ENCODE measurements at places on chromosomes 1 and 21. TPM values are rescaled to one million over a fixed set of nuclear protein-coding genes. Genes with fewer than 3 reads are reported as not detected.

The CD55 gene
- total RNA-seq = 2.9 TPM

The KRTAP11-1 gene
- not detected for total RNA-seq

The ANGPTL1 gene
- total RNA-seq = 2.0 TPM

The RXFP4 gene
- total RNA-seq = not detected

The VWA5B1 gene
- under 0.01 TPM for total RNA-seq

The PIK3R3 gene
- 33.4 TPM for total RNA-seq

The ATP6V1G3 gene
- total RNA-seq = not detected

The MIXL1 gene
- total RNA-seq = not detected

The G0S2 gene
- total RNA-seq = 1.6 TPM

The TTC24 gene
- not detected for total RNA-seq

DNA sequence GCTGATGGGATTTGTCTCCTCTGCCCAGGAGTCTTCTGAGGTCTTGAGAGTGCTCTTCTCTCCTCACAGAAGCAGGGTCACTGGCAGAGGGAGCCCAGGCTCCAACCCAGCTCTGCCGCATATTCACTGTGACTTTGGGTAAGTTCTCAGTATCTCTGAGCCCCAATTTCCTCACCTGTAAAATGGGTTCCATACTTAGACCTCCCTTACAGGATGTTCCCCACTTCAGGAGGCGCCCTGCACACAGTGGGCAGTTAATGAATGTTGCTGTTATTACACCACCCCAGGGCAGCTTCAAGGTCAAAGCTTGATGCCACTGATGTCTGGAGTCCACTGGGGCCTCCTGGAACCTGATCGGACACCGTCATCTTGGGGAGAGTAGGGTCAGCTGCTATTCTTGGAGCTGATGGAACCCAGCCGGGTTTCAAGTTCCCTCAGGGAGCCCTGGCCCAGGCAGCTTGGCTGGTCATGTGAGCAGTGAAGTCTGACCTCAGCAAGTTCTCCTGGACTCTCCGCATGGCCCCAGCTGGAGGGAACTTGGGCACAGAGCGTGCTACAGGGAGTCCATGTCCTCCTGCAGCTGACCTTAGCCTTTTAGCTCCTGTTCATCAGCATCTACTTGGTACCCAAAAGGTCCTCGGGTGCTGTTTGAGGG, 21.8 kb downstream of the COA7 start:
- DNase-seq = no peak

- DNase-seq = no peak
These were observed 24.4 kb downstream of the MCOLN2 start for GRCh38 chr1:84972377-84972987.

- DNase-seq = no peak
These were observed 811 bp upstream of the S100A3 start for GRCh38 chr1:153549741-153550397.

DNA sequence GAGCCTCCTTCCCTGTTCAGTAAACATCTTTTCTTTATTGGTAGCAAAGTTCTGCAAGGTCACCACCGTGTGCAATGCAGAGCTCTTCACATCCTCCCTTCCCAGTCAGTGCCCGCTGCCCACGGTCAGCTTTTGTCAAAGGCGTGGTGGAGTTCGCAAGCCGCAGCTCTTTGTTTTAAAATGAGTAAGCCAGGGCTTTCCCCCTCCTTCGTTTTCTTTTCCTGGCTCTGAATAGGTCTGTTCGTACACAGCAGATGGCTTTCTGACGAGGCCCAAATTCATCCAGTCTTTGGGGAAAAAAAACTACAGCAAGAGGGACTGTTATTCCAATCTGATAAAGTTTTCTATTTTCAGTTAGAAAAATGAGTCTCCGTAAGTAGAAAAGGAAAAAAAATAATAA, 153.2 kb downstream of the LRIG2 start:
- no peak for DNase-seq

DNA sequence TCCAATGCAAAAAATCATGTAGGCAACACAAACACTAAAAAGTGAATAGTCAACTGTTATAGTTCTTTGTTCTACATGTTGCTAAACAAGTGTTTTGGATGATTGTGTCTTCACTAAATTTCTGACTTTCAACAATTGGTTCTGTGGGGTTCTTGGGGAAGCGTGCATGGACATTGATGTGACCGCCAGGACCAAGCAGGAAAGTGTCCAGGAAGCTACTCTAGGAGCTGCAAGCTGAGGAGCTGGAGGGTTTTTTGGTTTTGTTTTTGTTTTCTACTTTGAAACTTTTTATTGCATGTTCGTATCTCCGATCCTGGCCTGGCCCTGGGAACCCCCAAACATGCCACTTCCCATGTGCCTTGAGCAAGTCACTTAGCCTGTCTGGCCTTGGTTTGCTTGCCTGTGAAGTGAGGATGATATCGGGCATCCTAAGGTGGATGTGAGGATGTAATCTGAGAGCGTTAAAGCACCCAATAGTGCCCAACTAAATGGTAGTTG, 8.0 kb downstream of the TMPRSS3 start:
- DNase-seq = no peak

DNA sequence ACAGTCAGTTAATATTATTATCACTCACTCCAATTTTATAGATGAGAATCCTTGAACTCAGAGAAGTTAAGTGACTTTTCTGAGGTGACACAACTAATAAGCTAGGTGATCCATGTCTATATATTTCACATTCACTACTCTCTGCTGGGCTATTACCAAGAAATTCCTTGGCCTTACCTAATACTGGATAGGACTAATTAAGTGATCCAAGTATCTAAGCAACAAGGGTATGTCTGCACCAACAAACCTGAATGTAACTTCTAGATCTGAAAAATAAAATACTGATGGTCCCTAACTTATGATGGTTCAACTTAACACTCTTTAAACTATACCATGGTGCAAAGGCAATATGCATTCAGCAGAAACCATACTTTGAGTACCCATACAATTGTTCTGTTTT, 14.8 kb upstream of the CASQ2 start:
- DNase-seq = no peak

GRCh38 chr1:54782588-54782987, 18.3 kb upstream of the PARS2 start:
- no peak for DNase-seq

DNA sequence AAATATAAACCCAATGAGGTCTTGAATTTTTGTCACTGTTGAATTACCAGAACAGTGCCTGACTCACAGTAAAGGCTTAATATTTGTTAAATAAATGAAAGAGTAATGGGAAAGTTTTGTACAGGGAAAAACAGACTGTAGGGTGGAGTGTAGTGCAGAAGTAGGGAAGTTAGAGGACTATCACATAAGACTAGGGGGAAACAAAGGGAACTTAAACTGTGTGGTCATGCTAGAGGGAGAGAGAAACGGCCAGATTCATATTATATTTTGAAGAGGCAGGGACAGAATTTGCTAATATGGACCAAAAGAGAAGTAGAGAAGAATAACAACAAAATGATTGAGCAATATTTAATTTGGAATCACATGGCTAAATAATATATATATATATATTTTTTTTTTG, 14.8 kb downstream of the CTSK start:
- DNase-seq = no peak

- DNase-seq = no peak
These were observed 3.5 kb upstream of the CLEC20A start for GRCh38 chr1:178500091-178500770.

GRCh38 chr1:30187413-30188023, 535.9 kb downstream of the MATN1 start:
- no peak for DNase-seq

DNA sequence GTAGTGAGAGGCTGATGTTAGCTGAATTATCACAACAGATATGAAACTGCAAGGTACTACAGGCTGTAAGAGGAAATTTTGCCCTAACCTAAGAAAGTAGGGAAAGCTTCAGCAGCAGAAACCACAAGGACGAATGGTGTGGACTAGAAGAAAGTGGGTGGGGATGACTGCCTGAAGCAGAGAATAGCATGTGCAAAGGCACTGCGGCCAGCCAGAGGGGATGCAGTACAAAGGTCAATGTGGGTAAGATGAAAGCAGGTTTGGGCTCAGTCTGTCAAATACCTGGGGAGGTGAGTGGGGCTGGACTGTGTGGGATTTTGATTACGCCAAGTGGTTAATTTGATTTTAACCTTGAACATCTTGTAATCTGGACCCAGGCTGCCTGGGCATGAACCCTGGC, 199.3 kb upstream of the GALNT2 start:
- DNase-seq = no peak

GRCh38 chr21:21688889-21689288, 690.7 kb downstream of the NCAM2 start:
- no peak for DNase-seq

DNA sequence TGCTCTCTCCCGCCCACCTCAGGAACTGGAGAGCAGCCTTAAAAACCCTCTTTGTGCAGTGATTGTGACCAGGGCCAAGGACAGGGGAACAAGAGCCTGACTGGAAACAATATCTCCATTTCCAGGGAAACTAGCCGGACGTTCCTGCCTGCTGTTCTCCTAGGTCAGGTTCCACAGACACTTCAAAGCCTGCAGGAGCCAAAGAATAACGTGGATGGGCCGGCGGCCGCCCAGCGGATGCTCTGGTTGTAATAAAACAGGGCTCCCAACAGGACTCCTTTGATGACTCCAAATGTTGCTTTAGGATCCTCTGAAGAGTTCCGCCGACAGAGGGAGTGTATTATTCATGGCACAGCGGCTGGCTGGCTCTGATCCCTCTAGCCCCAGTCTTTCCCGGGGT, 162.2 kb downstream of the PLXNA2 start:
- DNase-seq = no peak

DNA sequence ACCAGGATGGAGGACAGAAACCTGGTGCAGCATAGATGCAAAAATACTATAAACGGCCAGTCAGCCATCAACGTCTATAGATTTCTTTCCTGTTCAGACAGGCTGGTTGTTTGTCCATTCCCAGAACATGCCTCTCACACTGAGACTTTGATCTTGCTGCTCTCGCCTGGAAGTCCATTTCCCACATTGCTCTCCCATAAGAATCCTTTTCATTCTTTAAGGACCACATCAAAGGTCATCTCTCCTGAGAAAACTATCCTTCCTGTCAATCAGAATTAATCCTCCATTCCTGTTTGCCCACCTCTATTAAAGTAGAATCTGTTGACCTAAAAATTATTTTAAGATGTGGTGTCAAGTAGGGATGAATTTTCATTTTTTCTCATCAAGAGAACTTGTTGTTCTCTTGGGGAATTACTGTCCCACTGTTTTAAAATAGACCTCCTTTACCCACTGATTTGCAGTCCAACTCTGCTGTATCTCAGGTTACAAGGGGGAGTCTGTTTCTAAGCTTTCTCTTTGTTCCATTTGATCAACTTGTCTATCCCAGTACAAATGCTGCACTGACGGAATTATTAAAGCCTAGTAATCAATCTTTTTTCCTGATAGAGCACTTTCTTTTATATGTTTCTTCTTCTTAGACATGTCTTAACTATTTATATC, 172.7 kb downstream of the PATJ start:
- DNase-seq = no peak

DNA sequence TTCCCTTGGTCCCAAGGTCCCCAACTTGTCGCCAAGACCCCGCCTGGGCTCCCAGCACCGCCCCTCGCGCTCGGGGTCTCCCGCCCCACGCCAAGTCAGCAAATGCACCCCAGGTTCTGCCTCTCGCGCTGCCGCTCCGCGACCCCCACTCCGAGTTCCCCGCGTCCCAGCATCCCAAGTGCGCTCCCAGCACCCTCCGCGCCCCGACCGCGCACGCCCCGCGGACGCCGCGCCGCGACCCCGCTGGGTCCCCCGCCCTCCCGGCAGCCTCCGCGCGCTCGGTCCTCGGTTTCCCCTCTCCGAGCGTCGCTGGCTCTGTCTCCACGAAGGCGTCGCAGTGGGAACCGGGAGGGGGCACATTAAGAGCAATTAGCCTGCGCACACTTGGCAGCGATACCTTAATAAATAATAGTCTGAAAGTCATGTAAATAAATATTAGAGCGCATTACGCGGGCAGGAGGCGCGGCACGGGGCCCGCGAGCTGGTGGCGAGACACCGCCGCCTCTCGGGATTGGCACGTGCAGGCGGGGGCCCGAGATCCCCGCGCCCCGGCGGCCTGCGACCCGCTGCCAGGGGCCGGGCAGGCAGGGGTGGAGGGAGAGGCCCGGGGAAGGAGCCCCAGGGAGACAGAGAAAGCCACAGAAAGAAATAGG, 75.9 kb downstream of the VWA5B1 start:
- peak; percentile 46 for DNase-seq

DNA sequence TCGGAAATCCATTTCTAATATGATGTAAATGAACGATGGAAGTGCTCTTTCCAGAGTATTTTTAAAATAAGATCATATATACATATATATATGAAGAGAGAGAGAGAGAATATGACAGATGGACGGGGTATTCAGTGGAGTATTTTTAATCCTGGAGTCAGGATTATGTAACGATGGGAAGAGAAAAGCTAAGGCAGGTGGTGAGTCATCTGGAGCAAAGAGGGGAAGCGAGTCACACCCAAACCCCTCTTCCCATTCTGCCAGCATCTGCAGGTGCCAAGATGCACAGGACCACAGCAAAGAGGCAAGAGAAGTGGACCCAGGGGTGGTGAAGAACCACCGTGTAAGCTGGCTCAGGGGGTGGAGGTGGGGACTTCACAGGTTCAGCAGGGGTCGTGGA, 102.7 kb upstream of the GRIK3 start:
- no peak for DNase-seq

DNA sequence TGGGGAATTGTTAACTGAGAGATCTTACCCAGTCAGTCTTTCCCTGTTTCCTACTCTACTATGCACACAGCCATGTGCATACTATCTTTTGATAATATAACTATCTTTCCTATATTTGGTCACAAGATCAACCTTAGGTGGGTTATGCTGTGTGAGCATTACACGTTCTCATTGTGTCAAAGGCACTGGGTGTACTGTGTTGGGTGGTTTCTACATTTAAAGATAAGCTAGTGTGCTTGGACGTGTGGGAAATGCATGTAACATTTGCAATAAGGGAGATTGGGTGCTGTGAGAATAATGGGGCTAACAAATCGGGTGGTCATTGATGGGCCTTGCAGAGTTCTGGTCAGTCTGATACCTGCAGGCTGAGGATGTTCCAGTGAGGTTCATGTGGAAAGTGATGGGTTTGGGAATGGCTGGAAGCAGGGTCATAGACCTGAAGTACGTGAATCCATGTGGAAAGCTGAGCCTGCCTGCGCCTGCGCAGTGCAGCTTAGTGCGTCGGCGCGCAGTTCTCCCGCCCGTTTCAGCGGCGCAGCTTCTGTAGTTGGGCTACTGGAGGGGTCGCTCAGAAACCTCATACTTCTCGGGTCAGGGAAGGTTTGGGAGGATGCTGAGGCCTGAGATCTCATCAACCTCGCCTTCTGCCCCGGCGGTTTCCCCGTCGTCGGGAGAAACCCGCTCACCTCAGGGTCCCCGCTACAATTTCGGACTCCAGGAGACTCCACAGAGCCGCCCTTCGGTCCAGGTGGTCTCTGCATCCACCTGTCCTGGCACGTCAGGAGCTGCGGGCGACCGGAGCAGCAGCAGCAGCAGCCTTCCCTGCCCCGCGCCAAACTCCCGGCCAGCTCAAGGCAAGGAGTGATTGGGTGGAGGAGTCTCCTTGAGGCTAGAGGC, at the start of gene MSH4:
Gene MSH4, plus strand, starts transcription at position 507 of the 897 bp plus-strand sequence. Its CDS starts 104 bp downstream, at position 611.
- no peak for DNase-seq

All from frontal cortex (tissue), 4 donors.